ENCODE measurements at places on chromosomes 2 and 18.

DNA sequence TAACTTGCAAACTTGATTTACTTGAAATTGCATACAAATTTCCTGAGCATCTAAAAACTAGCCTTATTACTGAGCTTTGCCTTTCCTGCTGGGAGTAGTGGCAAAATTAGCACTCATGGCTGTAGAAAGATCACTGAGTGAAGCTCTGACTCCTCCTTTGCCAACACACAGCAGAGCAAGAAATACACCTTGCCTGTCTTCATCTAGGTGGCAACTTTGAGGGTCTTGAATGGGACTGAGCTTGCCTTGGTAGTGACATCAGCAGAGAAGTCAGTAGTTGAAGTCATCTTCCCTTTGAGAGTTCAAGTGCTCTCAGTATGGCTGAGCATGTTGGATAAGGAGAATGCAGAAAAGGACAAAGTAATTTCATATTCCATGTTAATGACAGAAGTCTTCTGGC is 5.9 kb downstream of the RRM2 start:
- DNase-seq: no peak

DNA sequence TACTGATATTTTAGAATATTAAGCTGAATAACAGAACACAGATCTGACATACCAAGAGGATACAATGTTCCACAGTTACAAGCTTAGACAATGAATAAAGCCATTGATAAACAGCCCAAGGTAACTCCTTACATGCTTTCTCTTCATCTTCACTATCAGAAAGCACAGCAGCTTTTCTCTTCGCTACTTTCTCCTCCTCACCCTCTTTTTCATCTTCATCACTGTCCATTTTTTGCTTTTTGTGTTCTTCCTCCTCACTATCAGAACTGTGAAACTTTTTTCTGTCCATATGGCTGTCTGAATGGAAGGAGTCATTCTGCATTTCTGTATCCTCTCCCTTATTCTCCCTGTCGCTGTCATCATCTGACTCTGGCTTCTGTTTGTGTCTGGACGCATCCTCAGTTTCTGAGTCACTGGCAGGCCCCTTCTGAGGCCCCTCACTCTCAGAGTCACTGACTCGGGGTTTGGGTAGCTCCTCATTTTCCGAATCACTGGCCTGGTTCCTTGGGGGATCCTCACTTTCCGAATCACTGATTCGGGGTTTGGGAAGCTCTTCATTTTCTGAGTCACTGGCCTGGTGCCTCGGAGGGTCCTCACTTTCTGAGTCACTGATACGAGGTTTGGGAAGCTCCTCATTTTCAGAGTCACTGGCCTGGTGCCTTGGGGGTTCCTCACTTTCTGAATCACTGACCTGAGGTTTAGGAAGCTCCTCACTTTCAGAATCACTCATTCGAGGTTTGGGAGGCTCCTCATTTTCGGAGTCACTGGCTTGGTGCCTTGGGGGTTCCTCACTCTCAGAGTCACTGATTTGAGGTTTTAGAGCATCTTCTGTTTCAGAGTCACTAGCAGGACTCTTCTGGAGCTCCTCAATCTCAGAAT is 21.5 kb downstream of the IWS1 start:
- DNase-seq: no peak

DNA sequence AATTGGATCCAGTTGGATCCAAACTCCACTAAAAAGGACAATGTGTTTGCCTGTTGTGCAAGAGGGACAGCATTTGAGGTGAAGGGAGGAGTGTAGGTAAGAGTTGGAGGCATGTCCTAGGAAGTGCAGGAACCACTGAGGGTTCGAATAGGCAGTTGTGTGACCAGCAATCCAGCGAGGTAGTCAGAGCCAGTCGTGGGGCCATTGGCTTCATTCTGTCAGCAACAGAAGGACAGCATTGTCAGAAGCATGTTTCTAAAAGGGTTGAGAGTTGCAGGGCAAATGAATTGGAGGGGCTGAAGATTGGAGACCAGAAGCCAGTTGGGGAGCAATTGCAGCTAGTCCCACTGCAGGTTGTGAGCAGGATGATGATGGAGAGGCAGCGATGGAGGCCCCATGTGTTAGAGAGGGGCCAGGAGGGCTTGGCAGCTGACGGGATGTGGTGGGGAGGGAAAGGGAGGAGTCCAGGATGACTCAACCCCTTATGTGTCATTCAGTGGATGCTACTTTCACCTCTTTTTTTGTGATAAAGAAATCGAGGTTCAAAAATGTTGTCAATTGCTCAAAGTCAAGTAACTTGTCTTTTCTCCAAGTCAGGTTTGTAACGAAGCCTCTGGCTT is 96.7 kb upstream of the SIX3 start:
- no peak for DNase-seq

DNA sequence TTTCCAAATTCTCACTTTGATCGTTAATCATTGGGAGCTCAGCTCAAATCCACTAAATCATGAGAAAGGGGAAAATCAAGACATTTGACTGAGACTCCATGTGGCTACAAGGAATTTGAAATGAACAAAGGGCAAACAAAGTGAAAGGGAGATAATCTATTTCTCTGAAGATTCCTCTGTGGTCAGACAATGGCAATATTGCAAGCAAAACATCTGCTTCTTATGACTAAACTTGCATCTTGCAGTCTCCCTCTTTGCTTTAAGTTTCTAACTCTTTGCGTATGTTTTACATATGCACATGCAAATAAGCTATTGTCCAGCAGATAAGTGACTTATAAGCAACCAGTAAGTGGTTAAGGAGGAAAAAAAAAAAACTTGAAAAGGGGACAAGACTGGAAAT is 299.1 kb upstream of the NXPH2 start:
- no peak for DNase-seq

DNA sequence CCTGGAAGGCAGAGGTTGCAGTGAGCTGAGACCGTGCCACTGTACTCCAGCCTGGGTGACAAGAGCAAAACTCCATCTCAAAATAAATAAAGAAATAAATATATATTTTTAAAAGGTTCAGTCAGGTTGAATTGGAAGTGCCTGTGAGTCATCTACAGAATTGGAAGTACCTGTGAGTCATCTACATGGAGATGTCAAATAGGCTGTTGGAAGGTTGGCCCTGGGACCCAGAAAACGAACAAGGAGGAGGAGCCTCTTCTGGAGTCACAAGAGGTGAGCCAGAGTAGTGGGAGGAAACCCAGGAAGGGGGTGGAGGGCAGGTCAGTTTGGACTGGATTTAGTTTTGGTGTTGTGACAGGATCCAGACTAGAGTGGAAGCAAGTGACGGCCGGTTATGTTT is 15.2 kb upstream of the SCYGR1 start:
- no peak for DNase-seq

DNA sequence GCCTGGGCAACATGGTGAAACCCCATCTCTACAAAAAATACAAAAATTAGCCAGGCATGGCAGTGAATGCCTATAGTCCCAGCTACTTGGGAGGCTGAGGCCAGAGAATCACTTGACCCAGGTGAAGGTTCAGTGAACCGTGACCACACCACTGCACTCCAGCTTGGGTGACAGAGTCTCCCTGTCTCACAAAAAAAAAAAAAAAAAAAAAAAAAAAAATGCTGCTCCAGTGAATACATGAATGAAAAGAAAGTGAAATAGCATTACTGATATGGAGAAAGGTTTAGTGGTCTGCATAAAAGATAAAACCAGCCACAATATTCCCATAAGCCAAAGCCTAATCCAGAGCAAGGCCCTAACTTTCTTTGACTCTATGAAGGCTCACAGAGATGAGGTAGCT is 44.5 kb downstream of the METTL8 start:
- DNase-seq: no peak

DNA sequence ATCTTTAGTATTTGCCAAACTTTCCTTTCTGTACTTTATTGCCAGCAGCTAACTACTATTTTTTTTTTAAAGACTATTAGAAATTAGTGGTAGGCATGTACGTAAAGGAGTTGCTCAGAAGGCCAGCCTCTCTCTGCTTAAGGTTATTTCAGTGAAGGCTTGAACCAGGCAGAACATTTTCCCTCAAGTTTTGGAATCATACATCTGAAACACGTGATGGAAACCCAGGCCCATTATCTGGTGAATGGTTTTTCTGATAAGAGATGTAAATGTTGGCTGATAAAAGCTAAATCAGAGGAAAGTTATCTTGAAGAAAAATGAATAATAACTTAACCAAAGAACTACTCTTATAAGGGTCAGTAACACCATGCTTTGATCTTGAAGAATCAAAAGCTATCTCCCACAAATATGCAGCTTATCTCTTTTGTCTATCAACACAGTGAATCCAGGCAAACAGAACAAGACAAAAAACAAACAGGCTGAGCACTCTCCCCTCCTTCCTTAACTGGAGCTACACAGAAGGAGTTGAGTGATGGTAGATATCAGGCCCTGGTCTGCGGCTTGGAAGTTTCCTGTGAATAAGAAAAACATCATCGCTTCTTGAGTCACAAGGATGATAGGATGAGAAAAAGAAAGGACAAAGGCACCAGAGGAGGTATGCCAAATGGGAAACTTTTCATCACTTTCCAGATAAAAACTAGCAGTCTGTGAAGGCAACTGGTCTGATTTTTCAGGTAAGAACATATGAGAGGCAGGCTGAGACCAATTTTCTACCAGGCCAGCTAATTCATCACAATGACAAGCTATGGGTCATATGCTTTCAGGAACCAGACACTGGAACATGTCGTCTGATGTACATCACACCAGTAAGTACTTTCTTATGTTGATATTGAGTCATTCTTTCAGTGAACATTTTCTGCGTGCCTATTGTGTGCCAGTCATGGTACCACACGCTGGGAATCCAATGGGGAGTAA is 88.4 kb upstream of the STK17B start:
- DNase-seq: no peak

GRCh38 chr2:28228434-28228995 is 164.1 kb upstream of the FOSL2 start:
- DNase-seq: peak; percentile 70

DNA sequence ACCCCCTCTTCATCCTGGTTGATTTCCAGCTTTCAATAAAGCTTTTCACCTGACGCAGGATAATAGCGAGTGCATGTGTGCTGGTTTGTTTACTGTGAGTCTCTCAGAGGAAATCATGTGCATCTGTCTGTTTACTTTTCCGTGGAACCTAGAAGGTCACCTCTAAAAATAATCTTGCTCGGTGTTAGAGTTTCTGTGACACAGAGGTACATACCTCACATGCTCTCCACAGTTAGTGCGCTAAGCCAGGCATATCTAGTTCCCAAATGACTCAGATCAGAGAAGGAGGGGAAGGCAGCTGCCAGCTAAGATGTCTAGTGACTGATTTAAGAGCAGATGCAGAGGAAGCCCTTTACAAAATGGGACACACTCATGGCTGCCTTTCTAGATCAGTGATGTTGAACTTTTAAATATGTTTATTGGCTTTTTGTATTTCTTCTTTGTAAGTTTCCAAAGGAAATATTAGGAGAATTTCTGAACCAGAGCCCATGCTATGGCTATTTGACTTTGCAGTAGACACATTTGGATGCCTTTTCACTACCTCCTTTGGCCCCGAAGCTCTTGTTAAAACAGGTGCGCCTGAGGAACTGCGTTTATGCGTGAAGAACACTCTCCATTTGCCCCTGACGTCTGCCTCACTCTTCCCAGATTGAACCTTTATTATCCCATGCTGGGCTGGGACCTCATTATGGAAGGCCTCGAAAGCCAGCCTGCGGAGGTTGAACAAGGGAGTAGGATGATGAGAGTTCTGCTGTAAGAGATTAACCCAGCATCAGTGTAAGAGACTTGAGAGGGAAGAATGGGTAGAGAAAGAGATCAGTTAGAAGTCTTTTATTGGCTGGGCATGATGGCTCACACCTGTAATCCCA is 145.6 kb downstream of the FAM161A start:
- DNase-seq: peak; percentile 60

DNA sequence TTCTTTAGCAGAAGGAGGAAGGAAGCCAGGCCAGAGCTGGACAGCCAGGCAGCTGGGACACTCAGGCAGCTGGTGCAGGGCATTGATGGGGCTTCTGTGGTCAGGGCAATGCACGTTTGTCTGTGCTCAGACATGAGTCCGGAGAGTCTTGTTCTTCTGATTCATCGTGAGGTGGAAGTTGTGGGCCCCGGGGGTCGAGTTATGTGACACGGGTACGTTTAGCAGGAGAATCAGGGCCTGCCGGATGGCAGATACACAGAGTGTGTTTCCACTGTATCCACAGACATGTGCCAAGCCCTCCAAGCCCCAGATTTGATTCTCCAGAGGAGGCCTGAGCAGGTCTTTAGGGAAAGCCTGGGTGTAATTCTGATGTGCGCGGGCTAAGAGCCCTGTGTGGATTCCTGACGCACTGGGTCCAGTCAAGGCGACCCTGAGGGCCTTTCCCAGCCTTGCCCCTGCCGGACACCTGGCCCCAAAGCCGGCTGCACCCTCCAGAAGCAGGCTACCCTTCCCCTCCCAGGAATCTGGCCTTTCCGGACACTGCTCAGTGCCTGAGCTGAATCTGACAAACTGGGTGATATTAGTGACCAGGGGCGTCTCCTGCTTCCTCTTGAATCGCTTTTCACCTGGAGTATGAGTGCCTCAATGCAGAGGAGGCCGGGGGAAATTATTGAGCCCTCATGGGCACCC is 10.1 kb downstream of the ARHGEF4 start:
- DNase-seq: no peak

GRCh38 chr2:10014418-10015190 is 28.7 kb upstream of the KLF11 start:
- DNase-seq: no peak

- DNase-seq: no peak
Measured at GRCh38 chr18:49178321-49178720, 227.6 kb upstream of the SMAD7 start.

DNA sequence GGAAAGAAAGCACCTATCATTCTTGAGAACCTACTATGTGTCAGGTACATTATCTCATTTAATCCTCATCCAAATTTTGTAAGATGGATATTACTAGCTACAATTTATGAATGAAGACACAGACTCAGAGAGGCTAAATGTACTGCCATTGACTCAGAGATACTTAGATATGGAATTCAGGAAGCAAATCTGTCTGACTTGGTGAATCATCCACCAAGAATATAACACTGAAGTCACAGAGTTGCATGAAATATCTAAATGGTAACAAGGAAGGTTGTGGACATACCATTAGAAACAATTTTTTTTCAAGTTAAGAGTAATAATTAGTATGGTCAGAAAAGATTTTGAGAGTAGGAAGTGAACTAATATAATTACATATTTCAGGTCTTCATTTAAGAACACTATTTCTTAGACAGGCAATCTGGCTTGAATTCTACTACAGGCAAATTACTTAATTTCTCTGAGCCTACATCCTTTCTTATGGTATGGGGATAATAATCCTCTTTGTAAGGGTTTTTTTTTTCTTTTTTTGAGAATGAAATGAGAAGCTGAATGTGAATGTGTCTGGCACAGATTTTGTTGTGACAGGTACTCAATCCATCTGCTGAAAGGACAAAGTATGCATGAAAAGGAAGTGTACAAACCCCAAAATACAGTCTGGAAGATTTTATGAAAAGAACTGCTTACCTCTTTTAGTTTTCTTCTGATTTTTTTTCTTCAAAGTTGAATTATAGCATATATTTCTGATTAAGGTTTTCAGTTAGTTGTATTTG is 14.8 kb upstream of the C2orf66 start:
- DNase-seq: peak; percentile 54

DNA sequence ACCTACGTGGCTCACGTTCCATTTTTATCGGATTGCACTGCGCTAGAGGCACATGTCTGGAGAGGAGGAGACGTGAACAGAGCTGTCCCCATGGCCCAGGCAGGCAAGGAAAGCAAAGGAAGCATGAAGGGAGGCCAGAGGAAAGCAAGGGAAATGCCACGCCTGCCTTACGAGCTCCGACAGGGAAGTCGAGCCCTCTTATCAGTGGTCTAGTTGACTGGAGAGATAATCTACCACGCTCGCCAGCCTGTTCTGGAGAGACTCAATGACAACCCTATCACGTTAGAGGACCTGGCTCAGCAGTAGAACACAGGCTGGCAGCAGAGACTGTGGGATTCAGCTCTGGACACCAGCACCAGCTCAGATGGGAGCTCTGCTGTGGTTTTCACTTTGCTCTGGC is 202.6 kb upstream of the ID2 start:
- no peak for DNase-seq

- DNase-seq: no peak
Measured at GRCh38 chr2:23107327-23107941, 277.5 kb upstream of the KLHL29 start.

Data from fibroblast of gingiva (primary cell).